ENCODE measurements at places on chromosomes 13 and 19. TPM values are rescaled to one million over a fixed set of nuclear protein-coding genes. Genes with fewer than 3 reads are reported as not detected.

TPRX2 gene
- not detected for total RNA-seq

KIR2DL3 gene
- total RNA-seq, result not detected

SIGLECL1 gene
- not detected for total RNA-seq

RGCC gene
- total RNA-seq, result 19.3 TPM

PALM3 gene
- 5.7 TPM for total RNA-seq

SPINT2 gene
- 76.3 TPM for total RNA-seq

CYP4F3 gene
- total RNA-seq, result 23.2 TPM

ZNF540 gene
- 2.6 TPM for total RNA-seq

LILRB2 gene
- total RNA-seq, result 1.1 TPM

Measured in stomach (tissue), 19 donors.